ENCODE measurements at places on chromosomes 4 and X. TPM values are rescaled to one million over a fixed set of nuclear protein-coding genes. Genes with fewer than 3 reads are reported as not detected.

DNA sequence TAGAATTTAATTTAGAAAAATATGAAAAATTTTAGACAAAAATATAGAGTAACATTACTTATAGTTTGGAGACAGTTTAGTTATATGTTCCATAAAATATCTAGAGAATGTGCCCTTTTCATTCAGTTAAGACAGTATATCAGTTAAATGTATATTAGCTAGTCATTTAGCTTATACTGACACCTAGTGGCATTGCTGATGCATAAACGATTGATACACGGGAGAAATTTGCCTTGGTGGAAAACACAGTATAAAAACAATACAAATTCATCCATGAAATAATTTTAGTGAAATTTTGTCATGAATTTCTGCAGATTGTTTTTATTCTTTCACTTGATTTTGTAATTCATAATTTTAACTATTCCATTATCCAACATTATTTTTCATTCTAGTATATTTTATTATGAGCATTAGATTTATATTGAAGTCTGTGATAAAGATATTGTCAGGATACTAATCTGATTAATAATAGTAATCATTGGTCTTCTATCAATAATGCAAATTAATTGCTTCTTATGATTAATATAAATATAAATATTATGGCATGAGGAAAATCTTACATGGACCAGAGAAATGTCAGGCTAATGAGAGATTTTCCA lies 219.0 kb downstream of the TLL1 start:
- DNase-seq, result no peak
- H3K36me3 ChIP-seq, result no peaks in the 10 kb centered on the region
- no peak overlapping the region for H3K4me3 ChIP-seq
- H3K4me1 ChIP-seq, result no peaks in the 10 kb centered on the region
- no peak overlapping the region for H3K27ac ChIP-seq
- no peaks in the 10 kb centered on the region for H3K27me3 ChIP-seq

- H3K4me3 ChIP-seq, result no peak overlapping the region
- H3K27ac ChIP-seq, result no peak overlapping the region
- no peaks in the 10 kb centered on the region for H3K27me3 ChIP-seq
- no peaks in the 10 kb centered on the region for H3K36me3 ChIP-seq
Observed at GRCh38 chr4:80362578-80363181, 27.1 kb downstream of the CFAP299 start.

DNA sequence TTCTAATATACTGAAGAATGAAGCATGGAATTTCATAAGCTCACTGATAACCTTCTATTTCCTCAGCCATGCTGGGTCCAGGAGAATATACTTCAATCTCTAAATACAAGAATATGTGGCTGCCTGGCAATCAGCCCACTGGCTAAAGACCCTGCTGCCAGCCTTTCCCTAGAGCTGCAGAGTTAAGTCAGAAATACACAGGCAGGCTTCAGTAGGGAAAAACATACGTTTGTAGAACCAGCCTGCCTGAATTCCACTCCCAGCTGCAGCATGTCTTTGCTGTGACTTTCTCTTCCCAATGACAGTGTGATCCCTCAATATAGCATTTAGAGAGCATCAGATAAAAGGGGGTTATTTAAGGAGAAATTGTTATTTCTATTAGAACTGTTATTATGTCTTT lies 289.1 kb downstream of the PCDH19 start:
- H3K27ac ChIP-seq, result no peak overlapping the region
- H3K4me1 ChIP-seq, result no peaks in the 10 kb centered on the region
- H3K27me3 ChIP-seq, result no peaks in the 10 kb centered on the region
- H3K4me3 ChIP-seq, result no peak overlapping the region
- no peak for DNase-seq
- no peaks in the 10 kb centered on the region for H3K36me3 ChIP-seq

- no peak overlapping the region for H3K4me3 ChIP-seq
- H3K27me3 ChIP-seq, result no peaks in the 10 kb centered on the region
- H3K4me1 ChIP-seq, result peaks cover 13% of the 10 kb centered on the region
- no peaks in the 10 kb centered on the region for H3K36me3 ChIP-seq
- no peak for DNase-seq
- H3K27ac ChIP-seq, result no peak overlapping the region
Observed at GRCh38 chr4:118398226-118399090, 45.7 kb upstream of the PRSS12 start.

DNA sequence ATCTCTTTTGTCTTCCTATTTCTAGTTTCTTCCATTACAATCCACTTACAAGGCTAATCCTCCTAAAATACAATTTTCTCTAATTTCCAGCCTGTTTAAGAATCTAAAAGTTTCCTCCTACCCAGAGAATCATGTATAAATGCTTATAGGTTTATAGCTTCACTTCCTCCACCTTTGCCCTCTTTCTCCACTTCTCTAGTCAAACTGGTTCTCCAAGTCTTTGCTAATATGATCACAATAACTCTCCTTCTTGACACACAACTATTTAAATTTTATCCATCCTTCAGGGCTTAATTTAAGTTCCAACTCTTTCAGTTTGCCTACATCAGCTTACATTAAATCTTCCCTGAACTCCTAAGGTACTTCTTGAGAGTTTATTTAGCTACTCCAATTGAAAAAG lies 69.2 kb downstream of the RPS6KA6 start:
- H3K4me1 ChIP-seq, result no peaks in the 10 kb centered on the region
- no peak overlapping the region for H3K4me3 ChIP-seq
- H3K27ac ChIP-seq, result no peak overlapping the region

HDAC8 gene
- 33.4 TPM for total RNA-seq

GYPA gene
- total RNA-seq, result not detected

RNF150 gene
- 9.1 TPM for total RNA-seq

GRCh38 chrX:14015941-14016340 lies 13.8 kb downstream of the GEMIN8 start:
- peaks cover 6% of the 10 kb centered on the region for H3K36me3 ChIP-seq
- H3K4me3 ChIP-seq, result no peak overlapping the region
- H3K27ac ChIP-seq, result no peak overlapping the region
- no peaks in the 10 kb centered on the region for H3K27me3 ChIP-seq

DNA sequence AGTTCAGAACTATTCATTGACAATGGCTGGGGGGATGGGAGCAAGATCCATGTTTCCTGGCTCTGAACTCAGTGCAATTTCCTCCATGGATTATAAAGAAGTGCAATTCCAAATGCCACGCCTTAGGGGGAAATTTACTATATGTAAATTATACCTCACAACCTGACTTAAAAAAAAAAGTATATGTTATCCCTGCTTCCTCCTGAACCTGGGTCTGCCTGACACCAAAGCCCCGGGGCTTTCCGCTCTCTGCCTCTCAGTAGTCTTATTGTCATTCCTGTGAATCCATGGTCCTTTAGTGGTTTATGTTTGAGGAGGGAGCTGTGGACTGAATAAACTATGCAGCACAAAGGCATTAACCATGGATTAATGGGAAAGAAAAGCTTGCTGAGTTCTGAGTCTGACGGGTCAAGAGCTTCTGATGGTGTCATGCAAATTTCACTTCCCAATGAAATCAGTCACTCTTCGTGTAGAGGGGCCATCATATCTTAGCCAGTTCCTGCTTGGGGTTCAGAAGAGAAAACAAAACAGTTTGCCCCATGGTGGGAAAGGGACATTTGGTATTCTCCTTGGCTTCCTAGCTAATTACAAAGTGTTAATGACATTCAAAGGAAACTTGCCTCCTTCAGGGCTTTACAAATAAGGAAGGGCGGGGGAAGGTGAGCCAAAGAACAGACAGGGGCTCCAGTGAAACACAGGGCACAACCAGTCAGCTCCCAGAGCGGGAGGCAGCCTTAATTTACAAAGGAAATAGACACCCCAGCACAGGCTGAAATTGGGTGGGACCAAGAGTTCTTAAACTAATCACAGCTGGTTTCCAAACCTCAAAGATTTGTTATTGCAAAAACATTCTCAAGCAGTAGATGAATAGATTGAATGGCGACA lies 14.3 kb downstream of the FAM9C start:
- no peaks in the 10 kb centered on the region for H3K27me3 ChIP-seq
- DNase-seq, result no peak
- no peaks in the 10 kb centered on the region for H3K36me3 ChIP-seq
- peaks cover 23% of the 10 kb centered on the region for H3K4me1 ChIP-seq

- H3K4me3 ChIP-seq, result no peak overlapping the region
- H3K27me3 ChIP-seq, result no peaks in the 10 kb centered on the region
- no peak for DNase-seq
Observed at GRCh38 chr4:48109413-48110263, 24.4 kb downstream of the TXK start.

GRCh38 chr4:2535376-2536192 lies 863 bp upstream of the FAM193A start:
- H3K27me3 ChIP-seq, result no peaks in the 10 kb centered on the region
- peak overlapping the region; percentile 92 for H3K27ac ChIP-seq
- peak overlapping the region; percentile 91 for H3K4me3 ChIP-seq
- H3K36me3 ChIP-seq, result no peaks in the 10 kb centered on the region
- DNase-seq, result no peak
- peaks cover 42% of the 10 kb centered on the region for H3K4me1 ChIP-seq

GRCh38 chrX:48934581-48935300 lies 15.9 kb upstream of the PIM2 start:
- peaks cover 20% of the 10 kb centered on the region for H3K36me3 ChIP-seq
- H3K27me3 ChIP-seq, result no peaks in the 10 kb centered on the region
- peaks cover 7% of the 10 kb centered on the region for H3K4me1 ChIP-seq
- no peak for DNase-seq
- no peak overlapping the region for H3K4me3 ChIP-seq
- H3K27ac ChIP-seq, result no peak overlapping the region

- H3K4me3 ChIP-seq, result no peak overlapping the region
- no peaks in the 10 kb centered on the region for H3K36me3 ChIP-seq
- H3K4me1 ChIP-seq, result no peaks in the 10 kb centered on the region
- no peaks in the 10 kb centered on the region for H3K27me3 ChIP-seq
- no peak overlapping the region for H3K27ac ChIP-seq
Observed at GRCh38 chrX:21657318-21658151, 595 bp downstream of the KLHL34 start.

DNA sequence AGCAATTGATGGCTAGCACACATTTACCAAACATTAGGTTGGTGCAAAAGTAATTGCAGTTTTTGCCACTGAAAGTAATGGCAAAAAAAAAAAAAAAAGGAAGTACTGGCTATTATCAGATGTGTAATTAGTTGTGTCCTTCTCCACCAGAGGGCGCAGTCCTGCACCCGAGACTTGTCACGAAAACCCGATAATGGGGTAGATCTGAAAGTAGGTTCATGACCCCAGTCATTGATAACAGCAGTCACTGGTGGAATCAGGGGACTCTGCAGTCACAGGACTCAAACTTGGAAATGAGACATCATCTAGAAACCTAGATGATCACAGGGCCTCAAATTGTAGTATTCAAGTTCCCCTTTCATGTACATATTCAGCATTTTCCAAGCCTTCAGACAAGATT lies 13.1 kb upstream of the ACOT9 start:
- DNase-seq, result no peak
- H3K4me1 ChIP-seq, result no peaks in the 10 kb centered on the region
- H3K36me3 ChIP-seq, result no peaks in the 10 kb centered on the region
- no peak overlapping the region for H3K27ac ChIP-seq
- H3K4me3 ChIP-seq, result no peak overlapping the region
- H3K27me3 ChIP-seq, result no peaks in the 10 kb centered on the region

- H3K27me3 ChIP-seq, result no peaks in the 10 kb centered on the region
- H3K36me3 ChIP-seq, result no peaks in the 10 kb centered on the region
- no peaks in the 10 kb centered on the region for H3K4me1 ChIP-seq
- no peak overlapping the region for H3K4me3 ChIP-seq
Observed at GRCh38 chr4:6262847-6263487, 6.7 kb upstream of the WFS1 start.

DNA sequence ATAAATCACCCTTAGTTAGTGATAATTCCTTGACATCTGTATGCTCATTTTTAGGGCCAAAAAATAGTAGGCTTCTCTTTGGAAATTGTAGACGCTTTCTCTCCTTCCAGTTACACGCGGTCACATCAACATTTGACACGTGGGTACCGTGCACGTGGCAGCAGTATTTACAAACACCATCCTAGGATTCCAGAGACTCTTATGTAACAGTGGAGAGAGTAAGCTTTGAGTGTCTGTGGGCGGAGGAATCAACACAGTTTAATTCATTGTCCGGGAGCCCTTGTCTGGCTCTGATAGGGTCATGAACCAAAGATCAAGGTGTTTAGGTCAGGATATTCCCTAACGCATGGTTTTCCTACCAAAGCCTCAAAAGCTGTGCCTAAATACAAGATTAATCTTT lies 12.2 kb downstream of the TET2 start:
- peaks cover 27% of the 10 kb centered on the region for H3K4me1 ChIP-seq
- no peaks in the 10 kb centered on the region for H3K36me3 ChIP-seq
- H3K27ac ChIP-seq, result no peak overlapping the region
- no peak overlapping the region for H3K4me3 ChIP-seq

IL2RG gene
- 4.2 TPM for total RNA-seq

ALAS2 gene
- 5.6 TPM for total RNA-seq

DNA sequence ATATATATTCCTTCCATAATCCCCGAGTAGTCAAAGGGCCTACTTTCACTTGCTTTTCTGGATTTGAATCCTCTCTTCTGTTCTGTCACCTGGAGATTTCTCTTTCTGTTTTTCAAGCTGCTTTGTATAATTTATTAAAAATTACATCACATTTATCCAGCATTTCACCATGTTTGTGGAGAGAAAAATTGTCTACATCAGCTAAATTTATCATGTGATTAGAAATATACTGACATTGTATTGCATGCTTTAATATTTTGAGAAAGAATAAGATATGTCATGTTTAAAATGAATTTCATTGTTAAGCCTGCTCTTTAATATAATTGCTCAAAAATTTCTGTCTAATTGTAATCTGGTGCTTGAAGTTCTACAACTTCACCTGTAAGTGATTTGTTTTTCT lies 323.1 kb upstream of the DKK2 start:
- no peaks in the 10 kb centered on the region for H3K36me3 ChIP-seq
- H3K27me3 ChIP-seq, result no peaks in the 10 kb centered on the region
- DNase-seq, result no peak
- no peak overlapping the region for H3K27ac ChIP-seq
- no peaks in the 10 kb centered on the region for H3K4me1 ChIP-seq

DNA sequence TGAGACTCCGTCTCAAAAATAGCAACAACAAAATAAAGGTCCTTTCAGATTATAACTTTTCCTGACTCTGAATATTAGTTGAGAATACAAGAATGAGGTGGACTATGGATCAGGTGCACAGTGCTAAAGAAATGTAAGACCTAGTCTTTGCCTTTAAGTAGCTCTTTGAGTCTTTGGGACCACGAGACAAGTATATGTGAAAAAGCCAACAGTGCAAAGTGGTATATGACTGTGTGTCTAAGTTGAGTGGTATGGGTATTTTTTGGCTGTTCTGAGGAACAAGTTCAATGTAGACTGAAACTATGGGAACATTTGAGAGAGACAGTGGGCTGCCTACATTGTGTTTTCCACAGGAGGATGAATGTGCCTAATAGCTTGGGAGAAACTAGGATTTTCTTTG lies 2.8 kb downstream of the GAB1 start:
- no peak overlapping the region for H3K4me3 ChIP-seq
- H3K36me3 ChIP-seq, result no peaks in the 10 kb centered on the region
- DNase-seq, result no peak
- peaks cover 47% of the 10 kb centered on the region for H3K4me1 ChIP-seq

DNA sequence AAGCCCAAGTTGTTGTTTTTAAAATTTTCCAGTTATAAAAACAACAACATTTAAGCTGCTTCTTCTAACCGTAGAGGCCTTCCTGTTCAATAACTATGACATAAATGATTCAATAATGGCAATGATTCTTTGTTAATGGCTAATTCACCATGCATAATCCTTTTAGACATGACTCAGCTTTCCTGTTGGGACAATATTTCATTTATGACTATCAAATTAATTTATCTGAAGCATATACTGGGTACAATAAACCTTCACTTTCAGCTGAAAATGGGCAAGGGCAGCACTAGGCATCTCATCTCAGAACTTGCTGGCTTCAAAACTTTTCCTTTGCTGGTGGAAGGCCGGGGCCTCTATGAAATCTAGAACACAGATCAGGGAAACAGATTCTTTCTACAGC lies 38.9 kb downstream of the TBC1D9 start:
- H3K27me3 ChIP-seq, result no peaks in the 10 kb centered on the region
- H3K36me3 ChIP-seq, result no peaks in the 10 kb centered on the region
- H3K4me3 ChIP-seq, result no peak overlapping the region
- no peak overlapping the region for H3K27ac ChIP-seq
- H3K4me1 ChIP-seq, result peaks cover 22% of the 10 kb centered on the region

NXF2 gene
- total RNA-seq, result not detected

CORIN gene
- 5.4 TPM for total RNA-seq
